ENCODE measurements at places on chromosomes 12 and 14.
A peak's percentile ranks its signal among the peaks of the same experiment; 100 is the strongest.

DNA sequence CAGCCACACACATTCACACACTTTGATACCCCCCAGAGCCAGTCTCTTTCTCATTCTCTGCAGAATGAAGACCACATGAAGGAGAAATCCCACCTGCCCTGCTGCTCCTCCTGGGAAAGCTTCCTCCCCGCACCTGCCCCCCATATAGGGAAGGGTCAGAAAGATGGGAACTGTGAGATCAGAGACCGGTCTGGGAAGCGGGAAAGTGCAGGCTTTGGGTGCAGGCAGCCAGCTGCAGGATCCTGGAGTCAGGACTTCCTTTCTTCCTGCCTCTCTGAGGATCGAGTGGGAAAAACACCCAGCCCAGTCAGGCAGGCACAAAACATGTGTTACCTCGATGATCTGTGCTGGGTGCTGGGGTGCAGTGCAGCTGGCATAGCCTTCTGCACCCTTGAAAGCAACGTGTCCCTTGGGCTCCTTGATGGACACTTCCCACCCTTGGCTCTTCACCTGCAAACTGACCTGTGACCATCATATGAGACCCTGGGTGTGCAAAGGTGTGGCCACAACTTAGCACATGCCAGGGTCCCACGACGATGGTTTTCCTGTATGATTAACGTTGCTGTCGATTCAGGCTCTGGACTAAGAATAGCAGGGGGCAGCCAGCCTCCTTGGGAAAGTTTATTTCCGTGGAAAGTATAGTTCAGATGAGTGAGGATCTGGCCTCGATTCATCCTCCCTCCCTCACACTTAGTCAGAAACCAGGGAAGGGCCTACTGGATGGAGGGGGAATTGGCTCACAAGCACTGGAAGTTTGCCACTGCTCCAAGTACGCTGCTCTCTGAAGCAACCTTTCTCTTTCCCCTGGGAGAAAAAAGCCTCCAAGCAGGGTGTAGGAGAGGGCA is 105.4 kb upstream of the MED13L start:
- no peak for DNase-seq

DNA sequence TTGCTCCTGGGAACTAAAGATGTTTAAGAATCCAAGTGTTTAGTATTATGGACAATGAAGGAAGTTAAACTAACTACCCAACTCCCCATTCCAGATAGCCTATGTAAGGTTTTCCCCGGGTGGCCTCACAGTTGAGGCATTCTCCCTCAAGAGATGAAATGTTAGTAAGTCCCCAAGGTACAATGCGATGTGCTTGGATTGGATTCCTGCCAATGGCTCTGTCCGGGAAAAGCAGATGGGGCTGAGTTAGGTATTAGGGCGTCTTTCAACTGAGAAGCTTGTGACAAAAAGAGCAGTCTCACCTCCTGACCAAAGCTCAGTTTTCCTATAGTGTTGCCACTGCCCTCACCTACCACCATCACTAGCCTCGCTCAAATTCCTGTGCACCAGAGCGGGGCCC is 64.8 kb upstream of the E2F7 start:
- DNase-seq, result no peak

DNA sequence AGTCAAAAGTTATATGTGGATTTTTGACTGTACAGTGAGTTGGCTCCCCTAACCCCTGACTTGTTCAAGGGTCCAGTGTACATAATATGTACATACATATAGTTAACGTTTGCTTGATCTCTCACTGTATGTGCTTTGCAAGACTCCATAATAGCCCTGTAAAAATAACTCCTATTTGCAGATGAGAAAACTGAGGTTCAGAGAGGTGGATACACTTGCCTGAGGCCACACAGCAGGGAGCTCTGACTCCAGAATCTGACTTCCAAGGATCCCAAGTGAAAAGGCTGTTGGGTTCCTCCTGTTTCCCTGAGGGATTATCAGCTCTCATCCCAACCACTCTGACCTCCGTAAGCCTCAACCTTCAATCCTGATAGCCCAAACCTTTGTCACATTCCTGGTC is 41.7 kb downstream of the CMKLR1 start:
- no peak for DNase-seq

GRCh38 chr14:79766511-79766910 is 444.8 kb downstream of the DIO2 start:
- DNase-seq, result no peak

DNA sequence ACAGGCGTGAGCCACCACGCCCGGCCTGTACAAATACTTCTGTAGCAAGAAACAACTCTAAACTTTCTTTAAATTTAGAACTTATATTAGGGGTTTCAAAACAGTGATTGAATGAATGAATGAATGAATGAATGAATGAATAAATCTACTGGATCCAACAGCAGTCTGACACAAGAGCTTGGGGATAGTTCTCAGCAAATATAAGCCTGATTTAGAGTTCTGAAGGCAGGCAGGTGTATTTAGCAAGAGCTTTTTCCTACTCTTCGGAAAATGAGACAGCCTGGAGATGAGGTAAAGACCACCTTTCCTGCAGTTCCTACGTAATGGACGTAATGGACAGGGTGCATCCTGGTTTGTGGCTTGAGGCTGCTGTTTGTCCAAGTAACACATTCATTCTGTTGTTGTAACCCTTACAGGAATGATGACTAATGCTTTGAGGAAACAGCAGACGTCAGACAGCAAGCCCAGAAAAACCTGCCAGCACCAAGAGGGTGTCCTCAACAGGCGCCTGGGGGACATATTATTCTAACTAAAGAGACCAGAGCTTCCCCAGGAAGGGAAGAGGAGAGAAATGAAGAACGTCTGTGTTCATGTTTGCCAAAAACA is 277.4 kb upstream of the SOX5 start:
- peak; percentile 67 for DNase-seq

DNA sequence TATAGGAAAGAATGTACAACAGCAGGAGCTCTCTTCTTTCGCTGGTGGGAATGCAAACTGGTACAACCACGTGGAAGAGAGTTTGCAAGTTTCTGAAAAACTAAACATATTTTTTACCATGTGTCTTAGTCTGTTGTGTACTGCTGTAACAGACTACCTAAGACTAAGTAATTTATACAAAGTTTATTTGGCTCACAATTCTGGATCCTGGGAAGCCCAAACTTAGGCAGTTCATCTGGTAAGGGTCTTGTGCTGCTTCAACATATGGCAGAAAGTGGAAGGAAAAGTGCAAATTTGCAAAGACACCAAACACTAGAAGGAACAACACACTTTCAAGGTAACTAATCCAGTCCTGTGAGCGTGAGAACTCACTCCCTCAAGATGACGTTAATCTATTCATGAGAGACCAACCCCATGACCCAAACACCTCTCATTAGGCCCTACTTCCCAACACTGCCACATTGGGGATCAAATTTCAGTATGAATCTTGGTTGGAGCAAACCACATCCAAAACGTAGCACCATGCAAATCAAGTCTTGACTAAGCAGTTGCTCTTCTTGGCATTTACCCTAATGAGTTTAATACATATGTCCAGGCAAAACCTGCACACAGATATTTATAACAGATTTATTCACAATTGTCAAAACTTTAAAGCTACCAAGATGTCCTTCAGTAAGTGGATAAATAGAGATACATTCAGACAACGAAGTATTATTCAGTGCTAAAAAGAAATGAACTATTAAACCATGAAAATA is 481.9 kb upstream of the FOXG1 start:
- no peak for DNase-seq

DNA sequence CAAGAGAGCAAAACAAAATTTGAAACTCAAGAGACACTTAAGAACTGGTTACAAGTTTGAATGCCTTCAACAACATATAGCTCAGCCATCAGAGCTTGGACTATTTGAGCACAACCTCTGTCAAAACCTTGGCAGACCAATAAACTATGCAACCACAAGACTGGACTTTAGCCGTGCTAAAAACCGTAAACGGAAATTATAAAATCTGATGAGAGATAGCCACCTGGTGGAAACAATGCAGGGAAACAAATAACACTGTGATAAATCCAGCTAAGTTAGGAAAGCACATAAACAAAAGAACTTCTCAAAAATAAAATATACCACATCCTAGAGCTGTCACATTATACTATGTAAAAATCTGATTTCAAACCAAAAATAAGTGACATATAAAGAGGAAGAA is 1074.2 kb upstream of the NOVA1 start:
- no peak for DNase-seq

- no peak for DNase-seq
Observed at GRCh38 chr14:52021957-52022600, 32.7 kb downstream of the RTRAF start.

- peak; percentile 60 for DNase-seq
Observed at GRCh38 chr14:61894452-61895077, 132.3 kb downstream of the SNAPC1 start.

- DNase-seq, result no peak
Observed at GRCh38 chr12:85676816-85677749, 159.1 kb downstream of the RASSF9 start.

DNA sequence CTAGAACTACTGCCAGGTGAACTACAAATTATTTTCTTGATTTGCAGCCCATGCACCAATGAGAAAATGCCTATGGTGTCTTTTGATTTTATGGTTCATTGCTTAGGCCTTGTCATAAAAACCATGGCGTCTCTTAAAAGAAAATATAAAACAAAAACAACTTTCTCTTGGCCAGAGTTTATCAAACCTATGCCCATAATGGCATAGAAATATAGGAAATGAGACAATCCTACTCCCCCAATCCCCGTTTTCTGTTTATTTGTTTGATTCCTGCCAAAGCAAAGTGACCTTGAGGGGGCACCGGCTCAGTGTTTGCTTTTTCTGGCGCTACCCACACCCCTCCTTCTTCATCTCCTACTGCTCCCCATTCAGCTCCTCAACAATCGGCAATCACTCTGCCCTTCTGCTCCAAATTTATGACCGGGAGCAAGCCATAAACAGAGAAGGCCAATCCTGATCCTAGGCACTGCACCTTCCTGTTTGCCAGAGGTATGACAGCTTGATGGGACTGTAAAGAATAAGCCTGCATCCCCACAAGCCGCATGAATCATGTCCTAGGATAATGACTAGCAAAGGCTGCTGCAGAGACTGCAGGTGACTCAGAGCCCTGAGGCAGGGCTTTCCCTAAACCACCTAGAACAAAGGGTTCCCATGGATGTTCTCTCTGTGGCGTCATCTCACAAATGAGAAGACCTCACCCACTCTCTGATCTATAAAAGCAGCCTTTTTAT is 874.9 kb downstream of the NRXN3 start:
- DNase-seq, result no peak

DNA sequence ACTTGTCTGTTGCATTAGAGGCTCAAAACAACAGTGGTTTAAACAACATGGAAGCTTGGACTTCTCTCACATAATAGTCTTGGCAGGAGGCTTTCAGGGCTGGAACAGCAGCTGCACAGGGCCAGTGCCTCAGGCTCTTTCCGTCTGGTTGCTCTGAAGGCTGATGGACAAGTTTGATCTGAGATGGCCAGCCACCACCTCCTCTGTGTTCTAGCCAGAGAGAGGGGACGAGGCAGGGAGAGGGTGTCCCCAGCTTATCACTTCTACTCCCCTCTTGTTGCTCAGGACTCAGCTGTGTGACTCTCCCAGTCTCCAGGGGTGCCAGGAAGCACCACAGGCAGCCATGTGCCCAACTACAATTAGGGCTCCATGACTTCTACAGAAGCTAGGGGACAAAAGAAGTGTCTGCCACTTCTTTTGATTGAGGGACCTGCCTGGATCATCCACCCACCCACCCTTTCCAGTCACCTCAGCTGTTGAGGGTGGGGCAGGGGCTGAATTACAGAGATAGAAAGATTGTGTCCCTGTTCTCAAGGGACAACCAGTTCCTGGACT is 46.6 kb downstream of the SMIM41 start:
- no peak for DNase-seq

GRCh38 chr12:114933428-114934160 is 249.6 kb upstream of the TBX3 start:
- no peak for DNase-seq

- DNase-seq, result peak; percentile 5
Observed at GRCh38 chr12:132006056-132006680, 56.4 kb downstream of the EP400 start.

- DNase-seq, result no peak
Observed at GRCh38 chr12:51868821-51869495, 18.9 kb upstream of the ANKRD33 start.

All from Kasumi-1 (cell line).